ENCODE measurements at places on chromosomes 7 and 10.

DNA sequence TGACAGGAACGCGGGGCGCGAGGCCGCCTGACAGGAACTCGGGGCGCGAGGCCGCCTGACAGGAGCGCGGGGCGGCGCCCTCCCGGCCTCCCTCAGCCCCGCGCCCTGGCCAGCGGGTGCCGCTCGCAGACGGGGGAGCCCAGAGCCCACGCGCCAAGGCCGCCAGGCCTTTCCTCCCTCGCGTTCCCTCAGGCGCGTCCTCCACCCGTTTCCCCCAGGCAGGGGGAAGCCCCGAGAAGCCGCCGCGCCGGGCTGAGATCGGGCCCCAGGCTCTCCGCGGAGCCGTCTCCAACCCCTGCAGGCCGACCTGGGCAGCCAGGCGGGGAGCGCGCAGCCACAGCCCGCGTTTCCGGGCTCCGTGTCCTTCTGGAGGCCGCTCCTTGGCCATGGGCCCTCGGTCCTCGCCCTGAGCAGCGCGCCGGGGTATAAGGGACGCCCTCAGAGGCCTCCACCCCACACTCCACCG lies 17.7 kb downstream of the PTPRN2 start:
- DNase-seq = no peak

DNA sequence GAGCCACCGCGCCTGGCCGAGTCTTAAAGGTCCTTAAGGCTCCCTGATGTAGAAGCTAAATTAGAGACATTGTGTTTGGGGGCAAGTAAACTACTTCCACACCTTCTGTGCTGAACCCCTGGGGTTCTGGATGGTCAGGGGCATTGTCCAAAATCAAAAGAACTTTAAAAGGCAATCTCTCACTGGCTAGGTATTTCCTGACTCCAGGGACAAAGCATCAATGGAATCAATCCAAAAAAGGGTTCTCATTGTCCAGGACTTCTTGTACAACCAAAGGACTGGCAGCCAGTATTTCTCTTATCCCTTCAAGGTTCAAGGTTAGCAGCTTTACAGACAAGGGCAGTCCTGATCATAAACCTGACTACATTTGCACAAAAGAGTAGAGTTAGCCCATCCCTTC lies 24.0 kb downstream of the SRPK2 start:
- no peak for DNase-seq

GRCh38 chr7:122056977-122057376 lies 87.1 kb downstream of the AASS start:
- DNase-seq = no peak

DNA sequence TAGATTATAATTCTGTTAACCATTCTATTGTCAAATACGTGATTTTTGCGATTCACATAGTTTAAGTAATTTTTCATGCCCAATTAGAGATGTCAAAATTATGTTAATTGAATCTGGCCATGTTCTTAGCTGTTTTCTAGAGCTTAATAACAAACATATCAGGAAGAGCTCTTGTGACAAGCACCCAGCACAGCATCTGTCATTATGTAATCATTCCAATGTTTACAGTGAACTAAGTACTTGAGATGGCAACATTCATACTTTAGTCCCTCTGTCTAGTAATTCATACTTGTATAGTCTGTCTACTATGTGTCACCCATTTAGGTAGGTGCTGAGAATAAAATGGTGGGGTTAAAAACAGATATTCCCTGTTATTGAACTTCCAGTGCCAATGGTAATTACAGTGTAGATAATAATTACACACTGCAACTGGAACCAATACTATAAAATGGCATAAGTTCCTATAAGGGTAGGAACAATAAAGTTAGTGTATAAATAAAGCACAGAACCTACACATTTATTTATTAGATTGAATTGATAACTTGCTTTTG lies 55.2 kb downstream of the ZEB1 start:
- peak; percentile 18 for DNase-seq

DNA sequence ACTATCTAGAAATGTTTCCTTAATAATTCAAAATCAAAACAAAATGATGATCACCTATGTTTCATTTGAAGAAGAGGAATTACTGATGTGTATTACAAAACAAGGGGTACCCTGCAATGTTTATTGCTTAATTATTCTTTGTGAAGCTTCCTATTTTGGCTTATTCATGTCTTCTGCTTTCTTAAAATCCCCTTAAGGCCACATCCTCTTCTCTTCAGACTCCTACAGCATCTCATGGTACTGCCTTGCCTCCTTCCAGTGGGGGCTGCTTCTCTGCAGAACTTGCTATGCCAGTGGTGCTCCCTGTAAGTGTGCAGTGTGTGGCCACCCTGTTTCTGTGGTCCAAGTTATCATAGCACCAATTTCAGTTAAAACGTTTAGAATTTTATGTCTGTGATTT lies 35.0 kb downstream of the CCDC146 start:
- DNase-seq = no peak
